Activated T-cell treated with anti-CD3 and anti-CD28 coated beads, Interleukin-2, amount 50 U/mL, for 24 hours (primary cell): ENCODE measurements at places on chromosomes 12 and 14.

DNA sequence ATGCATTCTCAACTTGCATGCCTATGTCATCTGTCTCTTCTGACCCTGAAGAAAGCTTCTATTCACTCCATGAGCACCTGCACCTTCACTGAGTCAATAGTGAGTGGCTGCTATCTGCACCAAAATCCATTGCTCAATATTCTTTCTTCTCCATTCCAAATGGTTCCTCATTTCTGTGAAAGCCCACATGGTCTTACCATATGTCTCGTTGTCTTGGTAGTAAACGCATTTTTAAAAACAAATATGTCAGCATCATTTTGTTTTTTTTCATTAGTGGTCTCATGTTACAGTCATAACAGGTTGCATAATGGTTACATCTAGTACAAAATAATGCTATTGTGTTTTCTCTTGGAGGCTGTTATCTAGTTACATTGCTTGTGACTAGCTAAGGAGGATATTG is 106.9 kb upstream of the CPM start:
- no peak overlapping the region for H3K27ac ChIP-seq
- no peak overlapping the region for H3K4me3 ChIP-seq
- H3K36me3 ChIP-seq = no peaks in the 10 kb centered on the region
- peaks cover 2% of the 10 kb centered on the region for H3K4me1 ChIP-seq
- peaks cover 12% of the 10 kb centered on the region for H3K27me3 ChIP-seq

GRCh38 chr12:15629108-15629507 is 160.1 kb downstream of the EPS8 start:
- peaks cover 2% of the 10 kb centered on the region for H3K4me1 ChIP-seq
- DNase-seq = no peak
- H3K36me3 ChIP-seq = no peaks in the 10 kb centered on the region

- H3K27me3 ChIP-seq = no peaks in the 10 kb centered on the region
- no peak for DNase-seq
- H3K4me3 ChIP-seq = peak overlapping the region; percentile 67
- H3K27ac ChIP-seq = no peak overlapping the region
Measured at GRCh38 chr14:22319526-22320361, 269.3 kb downstream of the DAD1 start.

DNA sequence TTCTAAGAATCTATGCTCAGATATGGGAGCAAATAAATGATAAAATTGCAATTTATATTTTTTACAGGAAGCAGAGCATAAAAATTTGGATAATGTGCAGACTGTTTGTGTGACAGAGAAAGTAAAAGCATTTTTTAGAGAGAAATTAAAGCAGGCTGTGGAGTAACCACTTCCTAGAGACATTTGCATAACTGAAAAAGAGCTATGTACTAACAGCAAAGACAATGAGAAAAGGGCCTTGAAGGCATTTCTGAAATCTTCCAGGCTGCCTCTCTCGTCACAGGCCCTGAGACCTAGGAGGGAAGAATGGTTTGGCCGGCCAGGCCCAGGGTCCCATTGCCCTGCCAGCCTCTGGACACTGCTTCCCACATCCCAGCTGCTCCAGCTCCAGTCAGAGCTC is 247.2 kb downstream of the ALX1 start:
- H3K4me1 ChIP-seq = no peaks in the 10 kb centered on the region
- H3K4me3 ChIP-seq = no peak overlapping the region
- DNase-seq = no peak

GRCh38 chr12:103673891-103674375 is 86.9 kb downstream of the STAB2 start:
- H3K4me1 ChIP-seq = no peaks in the 10 kb centered on the region
- H3K27ac ChIP-seq = no peak overlapping the region
- H3K4me3 ChIP-seq = no peak overlapping the region
- H3K27me3 ChIP-seq = peaks cover 3% of the 10 kb centered on the region
- H3K36me3 ChIP-seq = no peaks in the 10 kb centered on the region

- H3K36me3 ChIP-seq = no peaks in the 10 kb centered on the region
- no peak for DNase-seq
- H3K4me1 ChIP-seq = no peaks in the 10 kb centered on the region
Measured at GRCh38 chr12:4421590-4422031, 24.0 kb downstream of the FGF6 start.

GRCh38 chr12:2453761-2454090 is 341.0 kb upstream of the FKBP4 start:
- DNase-seq = no peak
- H3K4me1 ChIP-seq = peaks cover 1% of the 10 kb centered on the region
- H3K36me3 ChIP-seq = no peaks in the 10 kb centered on the region
- H3K27ac ChIP-seq = no peak overlapping the region
- H3K4me3 ChIP-seq = no peak overlapping the region
- no peaks in the 10 kb centered on the region for H3K27me3 ChIP-seq

- H3K36me3 ChIP-seq = peaks cover 23% of the 10 kb centered on the region
- peaks cover 22% of the 10 kb centered on the region for H3K4me1 ChIP-seq
- DNase-seq = no peak
- H3K4me3 ChIP-seq = no peak overlapping the region
Measured at GRCh38 chr14:80587096-80587724, 354.3 kb downstream of the CEP128 start.

DNA sequence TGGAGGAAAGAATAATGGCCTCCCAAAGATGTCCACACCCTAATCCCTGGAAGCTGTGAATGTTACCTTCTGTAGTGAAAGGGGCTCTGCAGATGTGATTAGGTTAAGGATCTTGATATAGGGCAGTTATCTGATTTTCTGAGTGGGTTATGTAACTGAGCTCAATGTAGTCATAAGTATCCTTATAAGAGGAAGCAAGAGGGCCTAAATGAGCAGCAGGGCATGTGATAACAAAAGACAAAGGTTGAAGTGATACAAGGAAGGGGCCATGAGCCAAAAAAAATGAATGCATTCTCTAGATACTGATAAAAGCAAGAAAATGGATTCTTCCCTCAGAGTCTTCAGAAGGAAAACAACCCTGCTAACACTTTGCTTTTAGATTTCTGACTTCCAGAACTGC is 78.8 kb downstream of the OSBPL8 start:
- H3K36me3 ChIP-seq = peaks cover 43% of the 10 kb centered on the region
- H3K4me1 ChIP-seq = peaks cover 28% of the 10 kb centered on the region
- no peaks in the 10 kb centered on the region for H3K27me3 ChIP-seq
- no peak for DNase-seq
- no peak overlapping the region for H3K27ac ChIP-seq
- H3K4me3 ChIP-seq = no peak overlapping the region

GRCh38 chr12:127044836-127045235 is 1222.1 kb upstream of the TMEM132C start:
- DNase-seq = no peak
- H3K4me1 ChIP-seq = no peaks in the 10 kb centered on the region

DNA sequence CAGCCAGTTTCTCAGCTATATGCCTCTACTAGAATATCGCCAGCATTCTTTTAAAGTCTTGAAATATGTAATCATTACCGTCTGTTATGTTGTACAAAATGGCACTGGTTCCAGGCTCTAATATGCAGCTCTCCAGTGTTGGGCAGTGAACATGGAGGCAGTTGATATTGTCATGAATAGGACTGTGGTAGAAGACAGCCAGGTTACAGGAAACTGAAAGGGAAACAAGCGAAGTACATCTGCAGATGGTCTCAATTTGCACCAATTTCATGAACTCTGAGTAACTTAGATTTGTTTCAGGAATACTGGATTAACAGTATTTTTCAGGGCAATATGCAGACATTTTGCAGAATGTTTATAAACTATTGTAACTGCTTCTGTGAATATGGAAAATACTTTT is 13.4 kb upstream of the KLHL42 start:
- no peak overlapping the region for H3K27ac ChIP-seq
- peaks cover 10% of the 10 kb centered on the region for H3K4me1 ChIP-seq
- H3K27me3 ChIP-seq = no peaks in the 10 kb centered on the region
- peaks cover 3% of the 10 kb centered on the region for H3K36me3 ChIP-seq

DNA sequence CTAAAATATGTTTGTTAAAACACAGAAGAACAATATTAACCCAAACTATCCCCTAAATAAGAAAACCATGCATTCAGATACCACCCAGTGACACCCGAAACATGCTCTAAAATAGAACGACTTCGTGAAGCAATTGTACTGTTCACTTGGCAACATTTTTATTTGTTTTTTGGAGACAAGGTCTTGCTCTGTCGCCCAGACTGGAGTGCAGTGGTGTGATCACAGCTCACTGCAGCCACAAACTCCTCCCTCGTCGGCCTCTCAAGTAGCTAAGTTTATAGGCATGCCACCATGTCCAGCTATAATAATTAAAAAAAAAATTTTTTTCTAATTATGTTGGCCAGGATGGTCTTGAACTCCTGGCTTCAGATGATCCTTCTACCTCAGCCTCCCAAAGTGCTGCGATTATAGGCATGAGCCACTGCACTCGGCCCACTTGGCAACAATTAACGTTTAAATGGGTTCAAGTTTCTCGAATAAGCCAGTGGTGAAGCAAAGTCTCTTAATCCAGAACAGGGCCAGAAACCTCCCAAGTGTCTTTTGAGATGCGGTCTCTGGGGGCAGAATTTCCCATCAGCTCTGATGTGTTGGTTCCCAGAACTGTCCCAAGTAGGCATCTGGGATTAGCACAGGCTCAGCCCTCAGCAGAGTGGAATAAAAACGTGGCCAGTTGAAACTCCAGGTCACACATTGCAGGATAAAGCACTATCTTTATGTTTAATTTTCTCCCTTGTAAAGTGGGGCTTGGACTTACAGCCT is 74.5 kb downstream of the TMCC3 start:
- no peak for DNase-seq
- no peaks in the 10 kb centered on the region for H3K4me1 ChIP-seq
- no peak overlapping the region for H3K27ac ChIP-seq

DNA sequence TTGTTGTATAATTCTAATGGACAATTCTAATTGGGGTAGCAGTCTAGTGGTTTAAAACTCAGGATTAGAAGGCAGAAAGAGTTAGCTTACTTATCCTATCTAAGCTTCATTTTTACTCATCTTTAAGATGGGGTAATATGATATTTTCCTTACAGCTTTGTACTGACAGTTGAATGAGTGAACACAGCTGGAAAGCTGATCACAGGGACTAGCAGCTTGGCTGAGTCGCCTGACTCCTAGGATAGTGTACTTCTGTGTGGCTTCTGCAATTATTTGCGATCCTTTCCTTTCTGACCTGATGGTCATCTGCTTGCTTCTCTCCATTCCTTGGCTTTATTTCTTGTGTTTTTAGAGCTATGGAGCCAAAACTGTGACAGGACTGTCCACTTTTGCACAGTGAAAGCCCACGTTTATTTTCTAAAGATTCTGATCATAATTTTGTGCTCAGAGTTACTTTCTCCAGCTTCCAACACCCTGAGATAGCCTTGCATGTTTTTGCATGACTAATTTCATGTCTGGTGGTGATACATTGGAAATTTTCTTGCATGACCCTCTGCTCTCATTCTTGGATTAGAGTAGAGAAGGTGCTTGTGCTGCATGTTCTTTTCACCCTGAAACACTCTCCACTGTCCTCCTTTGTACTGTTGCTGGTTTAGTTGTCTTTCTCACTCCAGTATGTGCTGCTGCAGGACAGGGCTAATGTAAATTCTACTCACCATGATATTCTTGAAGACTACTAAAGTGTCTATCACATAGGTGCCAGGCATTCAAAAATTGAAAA is 377.0 kb upstream of the ATP2B1 start:
- H3K27ac ChIP-seq = peak overlapping the region; percentile 84
- peaks cover 17% of the 10 kb centered on the region for H3K4me1 ChIP-seq
- H3K27me3 ChIP-seq = no peaks in the 10 kb centered on the region
- no peak for DNase-seq

DNA sequence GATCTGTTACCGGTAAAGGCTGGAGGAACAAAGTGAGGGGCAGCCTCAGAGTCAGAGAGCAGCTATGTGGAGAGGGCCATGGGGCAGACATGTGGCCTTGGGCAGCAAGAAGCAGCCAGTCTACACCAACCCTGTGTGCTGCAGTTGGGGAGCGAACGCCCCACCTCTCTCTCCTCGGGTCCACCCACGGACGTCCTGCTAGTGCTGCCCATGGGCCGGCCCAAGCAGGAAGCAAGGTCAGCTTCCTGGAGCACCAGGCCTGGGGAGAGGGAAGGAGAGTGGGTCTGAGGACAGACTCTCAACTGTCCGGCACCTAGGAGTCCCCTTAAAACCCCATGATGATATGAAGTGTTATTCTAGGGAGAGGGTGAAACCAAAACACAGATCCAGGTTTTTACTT is 254.8 kb upstream of the FKBP4 start:
- H3K4me1 ChIP-seq = peaks cover 10% of the 10 kb centered on the region
- no peak overlapping the region for H3K27ac ChIP-seq
- no peak for DNase-seq

- peaks cover 44% of the 10 kb centered on the region for H3K4me1 ChIP-seq
- no peak overlapping the region for H3K4me3 ChIP-seq
- peaks cover 6% of the 10 kb centered on the region for H3K36me3 ChIP-seq
Measured at GRCh38 chr14:49857427-49858003, 4.9 kb upstream of the NEMF start.

GRCh38 chr14:92493492-92493891 is 20.1 kb upstream of the RIN3 start:
- H3K27me3 ChIP-seq = no peaks in the 10 kb centered on the region
- no peak overlapping the region for H3K4me3 ChIP-seq
- no peak overlapping the region for H3K27ac ChIP-seq

DNA sequence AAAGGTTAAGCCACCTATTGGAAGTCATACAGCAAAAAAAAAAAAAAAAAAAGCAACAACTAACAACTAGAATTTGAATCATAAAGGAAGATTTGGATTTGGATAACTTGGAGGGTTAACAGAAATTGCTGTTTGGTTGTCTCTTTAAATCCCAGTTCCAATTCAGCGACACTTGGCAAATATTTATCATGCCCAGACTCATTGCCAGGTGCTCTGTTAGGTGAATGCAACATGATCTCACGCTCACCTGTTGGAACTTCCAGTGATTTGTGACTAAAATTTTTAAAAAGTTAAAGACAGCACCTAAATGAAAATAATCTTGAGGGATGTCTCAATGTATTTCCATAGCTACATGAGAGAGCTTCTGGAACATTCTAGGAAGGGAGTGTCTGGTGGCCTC is 103.7 kb downstream of the TBX3 start:
- no peaks in the 10 kb centered on the region for H3K4me1 ChIP-seq
- no peaks in the 10 kb centered on the region for H3K36me3 ChIP-seq
- no peak overlapping the region for H3K27ac ChIP-seq
- no peak for DNase-seq

GRCh38 chr12:82655751-82656150 is 31.0 kb upstream of the TMTC2 start:
- no peaks in the 10 kb centered on the region for H3K36me3 ChIP-seq
- H3K27ac ChIP-seq = no peak overlapping the region
- no peak for DNase-seq
- no peak overlapping the region for H3K4me3 ChIP-seq
- peaks cover 2% of the 10 kb centered on the region for H3K4me1 ChIP-seq

- DNase-seq = no peak
- H3K4me1 ChIP-seq = peaks cover 30% of the 10 kb centered on the region
- H3K27me3 ChIP-seq = no peaks in the 10 kb centered on the region
- H3K4me3 ChIP-seq = no peak overlapping the region
- no peak overlapping the region for H3K27ac ChIP-seq
Measured at GRCh38 chr12:95070378-95070777, 3.0 kb downstream of the NR2C1 start.
